SIG-M5 (cell line): ENCODE measurements at places on chromosomes 5 and 9.

GRCh38 chr9:79604921-79605562 lies 33.3 kb downstream of the TLE4 start:
- DNase-seq = no peak

GRCh38 chr5:29720954-29721353 lies 1472.5 kb upstream of the CDH6 start:
- no peak for DNase-seq

DNA sequence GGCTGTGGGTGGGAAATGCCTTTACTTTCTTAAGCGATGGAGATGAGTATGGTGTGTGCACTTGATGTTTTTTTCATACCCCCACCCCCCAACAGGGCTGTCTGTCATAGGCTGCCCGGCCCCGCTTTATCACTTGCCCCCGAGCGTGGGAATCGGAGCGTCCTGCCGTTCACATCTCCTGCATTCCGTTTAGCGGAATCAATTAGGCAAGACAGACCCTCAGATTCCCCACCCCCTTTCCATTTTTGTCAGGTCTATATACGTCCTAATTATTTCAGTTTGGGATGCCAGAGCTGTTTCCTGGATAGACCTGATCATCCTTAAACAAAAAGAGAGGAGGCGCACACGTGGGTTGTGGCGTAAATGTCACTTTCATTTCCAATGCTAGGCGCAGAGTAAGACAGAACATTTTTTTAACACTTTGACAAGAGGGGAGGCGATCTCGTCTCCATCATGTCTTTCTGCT lies 217.2 kb downstream of the MEF2C start:
- DNase-seq = no peak

DNA sequence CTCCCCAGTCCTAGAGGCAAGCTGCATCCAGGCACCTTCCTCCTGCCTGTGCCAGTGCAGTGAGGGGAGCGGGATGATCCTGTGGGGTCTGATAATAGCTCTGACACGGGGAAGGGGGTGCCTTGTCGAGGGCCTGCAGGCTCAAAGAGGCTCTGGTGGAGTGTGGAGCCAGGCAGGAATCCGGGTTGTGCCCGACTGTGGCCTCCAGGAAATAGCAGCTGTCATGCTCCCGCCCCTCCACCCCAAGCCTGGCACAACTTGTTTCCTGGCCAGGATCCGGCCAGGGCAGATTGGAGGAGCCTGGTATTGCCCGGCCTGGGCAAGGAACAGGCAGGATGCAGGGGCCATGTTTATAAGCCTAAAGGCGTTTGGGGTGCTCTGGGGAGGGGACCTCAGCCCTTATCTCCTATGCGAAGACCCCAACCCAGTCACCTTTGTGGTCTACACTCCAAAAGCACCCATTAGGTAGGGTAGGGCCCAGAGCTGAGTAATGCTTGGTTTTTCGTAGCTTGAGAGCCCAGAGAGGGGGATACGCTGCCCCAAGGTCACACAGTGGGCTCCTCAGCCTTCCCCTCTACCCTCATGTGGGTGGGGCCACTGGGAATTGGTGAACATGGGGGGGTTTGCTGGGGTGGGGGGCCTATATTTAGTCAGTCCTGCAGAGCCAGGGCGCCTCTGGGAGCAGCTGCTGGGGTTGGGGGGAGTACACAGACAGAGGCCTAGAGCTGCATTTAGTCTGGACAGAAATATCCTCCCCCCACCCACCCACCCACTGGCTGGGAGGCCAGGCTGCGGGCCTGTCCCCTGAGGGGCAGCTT lies 12.2 kb downstream of the CXXC5 start:
- no peak for DNase-seq

DNA sequence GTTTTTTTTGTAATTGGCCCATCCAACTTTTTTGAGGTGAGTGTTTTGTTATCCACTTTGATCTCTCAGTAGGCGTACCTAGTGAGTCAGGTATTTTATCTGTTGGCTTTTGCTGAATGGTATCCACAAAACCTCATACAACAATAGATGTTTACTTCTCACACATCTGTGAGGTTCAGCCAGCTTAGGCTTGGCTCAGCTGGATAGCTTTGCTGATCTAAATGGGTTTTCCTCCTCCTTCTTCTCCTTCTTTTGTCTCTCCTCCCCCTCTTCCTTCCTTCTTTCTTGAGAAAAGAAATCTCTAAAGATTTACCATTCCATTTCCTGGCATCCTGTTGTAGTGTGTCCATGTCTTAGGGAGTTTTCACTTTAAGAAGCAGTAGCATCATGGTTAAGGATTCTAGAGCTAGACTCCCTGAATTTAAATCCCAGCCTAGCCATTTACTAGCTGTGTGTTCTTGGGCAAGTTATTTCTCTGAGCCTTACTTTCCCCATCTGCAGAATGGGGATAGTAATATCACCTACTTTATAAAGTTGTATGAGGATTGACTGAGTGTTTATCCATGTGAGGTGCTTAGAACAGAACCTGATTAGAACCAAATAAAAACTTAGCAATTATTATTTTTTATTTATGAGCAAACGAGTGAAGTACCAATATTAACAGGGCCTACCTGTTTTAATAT lies 126.3 kb downstream of the ARHGAP26 start:
- DNase-seq = no peak

DNA sequence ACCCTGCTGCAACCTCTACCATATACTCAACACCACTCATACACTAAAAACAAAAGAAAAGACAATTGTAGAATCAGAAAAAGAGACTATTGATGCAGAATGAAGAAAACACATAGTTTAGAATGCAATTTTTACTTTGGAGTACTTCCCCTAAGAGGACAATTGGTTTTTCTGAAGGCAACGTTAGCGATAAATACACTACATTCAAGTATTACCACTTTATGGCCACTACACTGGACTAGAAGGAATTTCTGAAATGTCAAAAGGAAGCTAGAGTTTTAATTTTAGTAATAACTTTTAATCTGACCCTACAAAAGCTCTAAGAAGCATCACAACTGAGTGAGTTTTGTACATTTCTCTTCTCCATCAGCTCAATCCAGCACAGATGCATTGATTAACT lies 24.7 kb downstream of the PUM3 start:
- DNase-seq = no peak
